ENCODE measurements at places on chromosomes 7 and 10.

DNA sequence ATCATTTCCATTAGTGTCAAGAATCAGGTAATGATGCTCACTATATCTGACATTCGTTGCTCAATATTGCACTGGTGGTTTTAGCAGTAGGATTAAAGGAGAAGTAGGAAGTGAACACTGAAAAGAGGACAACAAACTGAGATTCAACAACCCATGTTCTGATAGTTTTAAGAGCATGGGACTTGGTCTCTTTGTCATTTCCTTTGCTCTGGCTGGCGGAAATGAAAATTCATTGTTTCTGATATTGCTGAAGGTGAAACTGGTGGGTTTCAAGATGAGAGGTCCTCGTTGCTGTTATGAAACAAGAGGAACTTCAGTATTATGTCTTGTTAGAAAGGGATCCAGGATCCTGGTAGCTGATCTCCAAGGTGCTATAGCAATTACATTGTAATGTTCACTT, 129.0 kb downstream of the DNAH11 start:
- no peak for DNase-seq

GRCh38 chr7:134514663-134515062, 12.7 kb upstream of the AKR1B10 start:
- no peak for DNase-seq

- DNase-seq: no peak
Observed at GRCh38 chr7:33854178-33854577, 51.2 kb upstream of the BMPER start.

DNA sequence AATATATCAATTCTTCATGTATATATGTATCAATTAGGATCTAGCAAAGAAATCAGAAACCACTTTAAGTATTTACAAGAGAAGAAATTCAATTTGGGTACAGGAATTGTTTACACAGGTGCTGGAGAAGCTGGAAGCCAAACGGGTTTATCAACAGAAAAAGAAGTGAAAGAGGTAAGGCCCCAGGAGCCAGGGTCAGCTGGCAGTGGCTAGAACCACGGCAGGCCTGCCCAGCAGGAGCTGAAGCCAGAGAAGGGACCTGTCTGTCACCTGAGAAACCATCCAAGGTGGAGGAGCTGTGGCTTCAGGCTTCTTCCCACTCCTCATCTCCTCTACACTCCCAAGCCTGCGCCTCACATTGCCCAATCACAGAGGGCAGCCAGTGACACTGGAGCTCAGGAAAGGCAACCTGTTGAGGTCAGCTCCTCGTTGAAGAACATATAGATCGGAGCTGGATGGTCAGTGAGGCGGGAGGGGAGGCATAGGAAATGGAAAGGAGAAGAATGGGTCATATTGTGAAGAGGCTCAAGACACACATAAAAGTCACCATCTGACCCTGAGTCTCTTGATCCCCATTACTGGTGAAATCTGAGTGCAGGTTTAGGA, 182.6 kb downstream of the REEP3 start:
- no peak for DNase-seq

- no peak for DNase-seq
Observed at GRCh38 chr10:60979667-60980104, 35.7 kb upstream of the RHOBTB1 start.

- DNase-seq: no peak
Observed at GRCh38 chr7:107799647-107800264, 3.3 kb downstream of the SLC26A3 start.

DNA sequence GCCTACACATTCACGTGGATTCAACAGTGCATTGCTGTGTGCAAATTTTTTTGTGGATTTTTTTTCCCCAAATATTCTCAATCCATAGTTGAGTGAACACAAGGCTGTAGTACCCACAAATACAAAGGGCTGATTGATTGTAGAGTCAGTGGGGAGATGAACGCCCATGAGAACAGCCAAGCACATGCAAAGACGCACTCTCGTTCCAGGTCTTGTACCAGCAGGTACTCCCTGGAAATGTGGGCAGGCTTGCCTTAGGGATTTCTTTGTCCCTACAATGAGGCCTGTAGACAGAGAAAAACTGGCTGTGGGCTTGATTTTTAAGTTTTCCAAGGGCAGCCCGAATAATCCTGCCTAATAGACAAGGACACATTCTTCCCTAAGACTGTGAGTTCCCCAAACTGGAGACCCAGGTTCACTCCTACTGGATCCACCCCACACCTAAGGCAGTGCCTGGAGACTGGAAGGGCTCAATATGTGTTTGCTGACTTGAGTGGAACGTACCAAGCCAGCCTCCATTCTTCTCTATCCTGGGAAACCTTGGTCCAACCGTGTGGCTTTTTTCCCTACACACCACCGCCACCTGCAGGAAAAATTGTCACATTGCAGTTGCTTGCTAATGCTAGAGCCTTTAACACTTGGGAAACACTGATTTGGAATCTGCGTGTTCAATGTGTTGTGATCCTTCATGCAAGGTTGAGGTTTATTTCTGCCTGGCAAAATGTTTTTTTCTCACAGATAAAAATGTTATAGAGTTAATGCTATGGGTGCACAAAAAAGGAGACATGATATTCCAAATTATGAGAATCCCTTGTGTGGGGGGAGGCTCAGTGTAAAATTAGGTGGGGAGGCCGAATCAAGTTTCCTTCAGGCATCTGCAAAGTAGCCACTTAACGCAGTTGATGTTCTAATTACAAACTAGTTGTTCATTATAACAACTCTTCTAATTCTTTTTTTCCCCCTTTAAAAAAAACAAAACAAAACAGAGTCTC, 49.3 kb downstream of the PPP1R17 start:
- DNase-seq: no peak

GRCh38 chr7:32206987-32207386, 136.8 kb upstream of the PDE1C start:
- DNase-seq: no peak

DNA sequence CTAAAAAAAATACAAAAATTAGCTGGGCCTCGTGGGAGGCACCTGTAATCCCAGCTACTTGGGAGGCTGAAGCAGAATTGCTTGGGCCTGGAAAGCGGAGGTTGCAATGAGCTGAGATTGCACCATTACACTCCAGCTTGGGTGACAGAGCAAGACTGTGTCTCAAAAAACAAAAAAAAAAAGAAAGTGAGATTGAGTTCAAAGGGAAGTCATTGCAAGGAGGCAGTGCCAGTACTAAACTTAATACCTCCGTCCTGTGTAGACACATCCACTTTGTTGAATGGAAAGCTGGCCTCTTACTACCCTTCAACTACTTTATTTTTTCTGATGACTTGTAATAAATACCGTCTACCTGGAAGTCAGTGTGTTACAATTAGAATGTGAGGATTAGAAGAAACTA, 31.0 kb downstream of the AHCYL2 start:
- DNase-seq: no peak

GRCh38 chr7:31476073-31476745, 37.7 kb upstream of the ITPRID1 start:
- no peak for DNase-seq

GRCh38 chr10:129547608-129548007, 80.6 kb downstream of the MGMT start:
- no peak for DNase-seq

DNA sequence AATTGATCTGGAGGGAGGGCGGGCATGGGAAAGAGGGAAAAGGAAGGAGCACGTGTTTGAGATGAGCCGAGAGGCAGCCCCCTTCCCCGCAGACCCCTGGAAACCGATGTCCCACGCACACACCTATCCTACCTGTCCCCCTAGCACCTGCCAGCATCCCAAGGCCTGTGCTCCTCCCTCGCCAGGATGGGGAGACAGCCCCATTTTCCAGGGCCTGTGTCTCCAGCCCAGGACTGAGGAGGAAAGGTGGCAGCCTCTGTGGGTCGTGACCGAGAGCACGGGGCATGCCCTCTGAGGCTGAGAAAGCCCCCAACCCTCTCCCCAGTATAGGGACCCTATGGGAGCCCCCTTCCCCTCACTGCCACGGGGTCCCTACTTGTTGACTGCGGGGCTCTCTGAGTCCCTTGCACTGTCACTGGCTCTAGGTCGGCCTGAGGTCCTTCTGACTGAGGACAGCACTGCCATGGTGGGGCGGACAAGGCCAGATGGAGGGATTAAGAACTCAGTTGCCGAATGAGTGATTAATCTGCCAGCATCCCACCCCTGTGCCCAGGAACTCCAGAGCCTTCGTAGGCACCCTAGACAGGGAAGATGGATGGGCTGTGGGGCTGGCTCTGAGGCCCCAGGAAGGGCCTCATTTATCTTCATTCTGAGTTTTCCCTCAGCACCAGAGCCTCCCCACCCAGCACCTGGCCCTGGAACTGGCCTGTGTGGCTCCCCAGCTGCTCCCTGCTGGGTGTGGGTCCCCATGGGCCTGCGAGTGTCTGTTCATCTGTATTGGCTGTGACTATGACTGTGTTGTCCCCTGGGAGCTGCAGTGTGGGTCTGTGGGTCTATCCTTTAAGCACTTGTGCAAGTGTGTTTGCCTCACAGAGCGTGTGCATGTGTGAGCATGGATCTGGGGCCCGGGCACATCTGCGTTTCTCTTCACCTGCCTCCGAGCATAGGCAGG, 26.0 kb downstream of the CRHR2 start:
- DNase-seq: no peak

DNA sequence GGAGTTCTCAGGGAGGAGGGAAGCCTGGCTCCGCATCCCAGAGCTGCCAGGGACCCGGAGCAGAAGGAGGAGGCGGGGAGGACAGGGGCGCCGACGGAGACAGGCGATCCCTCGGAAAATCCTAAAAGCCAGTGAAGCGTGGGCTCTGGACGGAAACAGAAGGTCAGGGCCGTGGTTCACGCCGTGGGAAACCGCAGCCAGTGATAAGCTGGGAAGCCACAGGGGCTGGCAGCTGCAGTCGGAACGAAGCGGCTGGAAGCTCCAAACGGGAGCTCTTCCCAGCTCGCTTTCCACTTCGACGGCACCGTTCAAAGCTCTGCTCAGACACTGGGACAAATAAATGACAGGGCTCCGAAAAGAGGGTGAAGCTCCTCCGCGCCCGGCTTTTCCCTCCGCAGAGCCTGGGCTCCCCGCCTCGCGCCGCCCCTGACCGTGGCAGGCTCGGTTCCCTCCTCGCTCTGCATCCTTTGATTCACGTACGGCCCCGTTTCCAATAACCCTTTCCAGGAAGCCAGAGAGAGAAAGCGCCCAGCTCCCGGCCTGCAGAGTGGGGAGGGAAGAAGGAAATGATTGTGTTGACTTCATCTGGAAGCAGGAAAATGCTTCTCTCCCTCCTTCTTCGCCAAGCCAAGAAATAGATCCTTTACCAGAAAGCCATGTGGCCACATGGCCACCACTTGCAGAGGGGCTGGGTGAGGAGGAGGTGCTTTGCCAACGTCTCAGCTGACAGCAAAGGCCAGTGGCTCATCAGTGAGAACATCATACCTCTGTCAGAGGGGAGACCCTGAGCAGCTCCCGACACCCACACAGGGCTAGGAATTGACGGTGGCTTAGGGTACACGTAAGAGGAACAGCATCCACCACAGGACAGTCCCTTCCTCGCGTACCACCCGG, 57.4 kb downstream of the ADRB1 start:
- no peak for DNase-seq

GRCh38 chr10:131399981-131400380, 88.5 kb upstream of the TCERG1L start:
- DNase-seq: no peak

GRCh38 chr10:132455986-132456847, 59.2 kb downstream of the PWWP2B start:
- no peak for DNase-seq

DNA sequence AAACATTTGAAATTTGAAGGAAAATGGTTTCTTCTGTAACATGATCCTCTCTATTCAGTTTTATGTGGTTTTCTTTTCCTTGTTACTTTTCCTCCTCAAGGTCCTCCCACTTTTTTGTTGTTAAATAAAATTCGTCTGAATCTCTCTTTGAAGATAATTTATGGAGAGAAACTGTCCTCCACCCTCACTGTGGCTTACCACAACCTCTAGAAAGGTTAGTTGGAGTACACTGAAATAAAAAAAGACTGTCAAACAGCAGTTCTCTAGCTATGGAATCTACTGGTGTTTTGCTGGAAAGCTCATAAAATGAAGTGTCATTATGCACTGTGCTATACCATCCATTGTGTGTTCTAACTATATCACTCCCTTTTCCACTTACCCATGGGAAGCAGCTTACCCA, 189.4 kb downstream of the HDAC9 start:
- no peak for DNase-seq

DNA sequence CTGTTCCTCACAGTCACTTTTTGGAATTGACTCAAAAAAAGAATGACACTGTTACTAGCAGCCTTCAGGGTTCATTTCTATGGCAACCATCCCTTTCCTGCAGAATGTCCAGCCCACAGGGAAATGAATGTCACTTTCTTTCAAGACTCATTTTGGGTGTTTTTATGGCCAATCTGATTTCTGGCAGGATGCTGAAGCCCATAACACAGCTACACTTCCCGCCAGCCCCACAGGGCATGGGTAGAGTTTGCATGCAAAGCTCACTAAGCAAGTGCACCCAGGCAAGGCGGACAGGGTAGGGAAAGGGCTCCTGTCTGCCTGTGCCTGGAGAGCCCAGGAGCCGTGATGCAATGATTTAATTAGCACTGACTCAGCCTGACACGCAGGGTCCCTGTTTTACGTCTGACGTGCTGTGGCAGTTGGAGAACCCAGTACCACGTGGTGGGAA, 26.1 kb upstream of the GPAM start:
- no peak for DNase-seq

DNA sequence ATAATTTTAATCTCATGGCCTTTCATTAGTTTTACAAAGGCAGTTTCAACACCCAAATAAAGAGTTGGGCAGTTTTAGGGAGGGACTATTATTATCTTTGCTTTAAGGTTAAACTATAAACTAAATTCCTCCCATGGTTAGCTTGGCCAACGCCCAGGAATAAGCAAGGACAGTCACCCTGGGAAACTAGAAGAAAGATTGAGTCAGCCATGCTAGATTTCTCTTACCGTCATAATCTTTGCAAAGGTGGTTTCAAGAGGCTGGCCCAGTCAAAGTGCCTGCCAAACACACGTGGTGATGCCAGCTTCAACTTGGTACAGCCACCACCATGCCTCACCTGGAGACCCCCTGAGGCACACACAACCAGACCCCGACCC, 317.4 kb upstream of the SP8 start:
- DNase-seq: no peak

DNA sequence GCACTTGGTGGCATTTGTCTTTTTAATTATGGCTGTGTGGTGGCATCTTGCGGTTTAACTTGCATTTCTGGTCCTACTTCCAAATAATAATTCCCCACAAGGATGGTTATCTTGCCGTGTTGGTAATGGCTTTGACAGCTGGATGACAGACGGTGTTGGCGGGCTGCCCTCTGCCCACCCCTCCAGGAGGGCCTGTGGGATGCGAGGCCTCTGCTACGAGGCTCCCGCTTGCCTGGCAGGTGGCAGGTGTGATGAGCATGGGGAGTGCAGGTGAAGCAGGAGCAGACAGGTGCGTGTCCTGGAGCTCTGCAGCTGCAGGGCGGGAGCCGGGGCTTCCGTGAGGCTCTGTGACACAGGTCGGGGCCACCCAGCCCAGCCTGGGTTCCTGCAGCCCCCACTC, 11.8 kb downstream of the INPP5A start:
- no peak for DNase-seq

GRCh38 chr7:119175911-119176627, 951.6 kb downstream of the ANKRD7 start:
- no peak for DNase-seq

DNA sequence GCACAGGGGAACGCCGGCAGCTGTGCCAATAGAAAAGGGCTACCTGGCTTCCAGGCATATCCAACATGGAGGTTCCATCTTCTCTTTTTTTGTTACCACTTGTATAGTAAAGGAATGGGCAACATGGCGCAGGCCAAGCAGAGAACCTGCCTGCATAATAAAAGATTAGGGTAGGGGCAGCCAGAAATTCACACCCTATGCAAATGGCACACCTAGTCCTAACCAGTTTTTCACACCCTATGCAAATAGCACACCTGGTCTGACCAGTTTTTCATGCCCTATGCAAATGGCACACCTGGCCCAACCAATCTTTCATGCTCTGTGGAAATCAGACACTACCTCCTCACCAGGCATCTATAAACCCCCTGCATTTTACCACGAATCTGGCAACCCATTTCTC, 369.5 kb downstream of the IPMK start:
- DNase-seq: no peak

Measured in activated CD8-positive, alpha-beta memory T cell treated with anti-CD3 and anti-CD28 coated beads for 4 hours (primary cell).